Natural killer cell treated with Interleukin-12 subunit alpha and Interleukin-12 subunit beta and Interleukin-15 and Interleukin-18, amount 100 ng/mL, for 72 hours (primary cell): ENCODE measurements at places on chromosomes 7 and 10. TPM values are rescaled to one million over a fixed set of nuclear protein-coding genes. Genes with fewer than 3 reads are reported as not detected.

Gene FAM25G
- not detected for total RNA-seq

DNA sequence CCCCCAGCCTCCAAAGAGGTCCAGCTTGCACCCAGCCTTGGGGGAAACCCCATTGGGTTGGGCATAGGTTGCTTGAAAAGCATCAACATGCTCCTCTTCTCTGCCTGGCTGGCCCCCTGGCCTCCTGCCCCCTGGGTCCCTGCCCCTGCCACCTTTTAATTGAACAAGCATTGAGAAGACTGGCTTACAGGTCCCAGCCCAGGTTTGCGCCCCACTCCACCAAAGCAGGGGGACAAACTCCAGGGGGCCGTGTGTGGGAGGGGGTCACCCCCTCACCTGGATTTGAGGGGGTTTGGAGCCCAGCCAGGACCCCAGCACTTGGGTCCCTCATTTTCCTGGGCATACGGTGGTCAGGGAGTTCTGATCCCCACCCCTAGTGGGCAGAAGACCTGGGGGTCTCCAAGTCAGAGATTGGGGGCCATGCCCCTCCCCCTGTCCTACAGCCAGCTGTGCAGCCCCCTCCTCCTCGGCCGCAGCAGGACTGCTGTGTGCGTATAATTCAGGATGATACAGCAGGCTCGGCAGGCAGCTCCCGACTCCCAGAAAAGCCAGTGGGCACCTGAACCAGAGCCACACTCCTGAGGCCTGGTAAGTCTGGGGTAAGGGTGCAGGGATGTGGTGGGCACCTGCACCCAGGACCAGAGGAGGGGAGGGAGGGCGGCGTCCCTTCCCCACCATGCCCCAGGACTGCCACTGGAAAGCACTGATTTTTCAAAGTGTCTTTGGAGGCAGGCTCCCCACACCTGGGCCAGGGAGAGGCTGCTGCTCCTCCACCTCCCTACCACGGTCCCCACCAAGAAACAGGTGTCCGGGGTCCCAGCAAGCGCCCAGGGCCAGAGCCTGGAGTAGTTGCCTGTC, 1.7 kb downstream of the ELFN1 start:
- no peak overlapping the region for H3K4me3 ChIP-seq
- no peaks in the 10 kb centered on the region for H3K4me1 ChIP-seq
- peaks cover 8% of the 10 kb centered on the region for H3K27me3 ChIP-seq
- no peak for DNase-seq

DNA sequence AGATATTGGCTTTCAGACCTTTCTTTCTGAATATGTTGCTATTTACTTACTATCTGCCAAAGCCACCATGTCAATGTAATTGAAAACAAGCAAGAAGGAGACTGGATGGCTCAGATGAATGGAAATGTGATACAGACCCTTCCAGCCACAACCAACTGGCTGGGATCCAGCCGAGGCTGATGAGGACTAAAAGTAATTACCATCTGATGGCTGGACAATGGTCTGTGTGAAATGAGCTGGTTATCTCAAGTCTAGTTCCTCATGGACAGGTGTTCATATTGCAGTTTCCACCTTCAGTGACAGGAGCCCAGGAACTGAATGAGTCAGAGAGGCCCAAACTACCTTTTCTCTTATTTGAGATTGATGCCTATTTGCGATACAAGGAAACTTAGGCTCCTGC, 267.5 kb downstream of the GATA3 start:
- peaks cover 19% of the 10 kb centered on the region for H3K27me3 ChIP-seq
- peaks cover 19% of the 10 kb centered on the region for H3K4me1 ChIP-seq
- H3K27ac ChIP-seq: no peak overlapping the region
- no peaks in the 10 kb centered on the region for H3K36me3 ChIP-seq
- no peak overlapping the region for H3K4me3 ChIP-seq
- no peak for DNase-seq

DNA sequence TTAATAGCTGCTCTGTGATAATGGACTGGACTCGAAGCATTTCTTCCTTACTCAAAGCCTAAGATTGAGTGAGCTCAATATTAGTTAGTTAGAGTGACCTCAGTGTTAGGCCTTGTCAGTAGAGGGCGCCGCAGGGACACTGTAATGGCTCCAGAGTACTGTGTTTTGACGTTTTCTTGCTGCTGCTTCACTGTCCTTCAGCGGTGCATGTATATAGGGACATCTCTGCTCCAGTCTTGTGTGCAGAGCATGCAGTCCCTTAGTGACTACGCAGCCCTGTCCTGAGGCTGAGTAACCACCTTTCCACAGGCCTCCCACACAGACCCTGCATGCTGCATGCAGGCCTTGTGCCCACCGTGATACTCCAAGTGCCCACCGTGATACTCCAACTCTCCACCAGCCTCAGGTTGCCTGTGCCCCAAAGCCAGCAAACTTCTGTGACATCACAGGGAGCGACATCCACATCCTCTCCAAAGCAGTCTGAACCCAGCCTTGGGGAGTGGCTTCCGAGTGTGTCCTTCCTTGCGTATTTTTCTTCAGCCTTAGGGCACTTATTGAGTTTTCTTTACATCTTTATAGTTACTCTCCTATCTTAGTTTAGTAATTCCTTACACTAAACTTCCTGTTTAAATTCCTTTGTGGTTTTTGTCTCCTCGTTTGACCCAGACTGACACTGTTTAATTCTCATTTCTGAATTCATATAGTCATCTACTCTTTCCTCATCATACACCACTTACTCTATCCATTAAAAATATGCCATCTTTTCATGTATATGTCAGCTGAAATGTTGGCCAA, 118.2 kb downstream of the JAZF1 start:
- DNase-seq: peak; percentile 81
- no peak overlapping the region for H3K27ac ChIP-seq
- peak overlapping the region; percentile 1 for H3K4me3 ChIP-seq
- H3K27me3 ChIP-seq: no peaks in the 10 kb centered on the region
- no peaks in the 10 kb centered on the region for H3K36me3 ChIP-seq

Gene SLC25A28
- total RNA-seq: 58.7 TPM

Gene HELLS
- 251 TPM for total RNA-seq

GRCh38 chr10:61188691-61189090, 244.7 kb upstream of the RHOBTB1 start:
- no peak overlapping the region for H3K27ac ChIP-seq
- DNase-seq: no peak
- H3K36me3 ChIP-seq: no peaks in the 10 kb centered on the region
- H3K4me3 ChIP-seq: no peak overlapping the region

Gene AKR1B15
- total RNA-seq: not detected

GRCh38 chr10:45249978-45250693, 65.3 kb downstream of the OR13A1 start:
- peaks cover 6% of the 10 kb centered on the region for H3K4me1 ChIP-seq
- no peaks in the 10 kb centered on the region for H3K36me3 ChIP-seq
- DNase-seq: no peak
- peaks cover 30% of the 10 kb centered on the region for H3K27me3 ChIP-seq

- no peak overlapping the region for H3K27ac ChIP-seq
- H3K27me3 ChIP-seq: no peaks in the 10 kb centered on the region
- H3K4me3 ChIP-seq: no peak overlapping the region
- no peak for DNase-seq
- no peaks in the 10 kb centered on the region for H3K4me1 ChIP-seq
Observed at GRCh38 chr10:19651549-19651948, 164.7 kb upstream of the PLXDC2 start.

- H3K4me3 ChIP-seq: no peak overlapping the region
- no peak overlapping the region for H3K27ac ChIP-seq
- no peaks in the 10 kb centered on the region for H3K27me3 ChIP-seq
- H3K36me3 ChIP-seq: no peaks in the 10 kb centered on the region
- peaks cover 10% of the 10 kb centered on the region for H3K4me1 ChIP-seq
Observed at GRCh38 chr10:72744566-72744965, 52.6 kb downstream of the MCU start.

GRCh38 chr10:84177541-84178141, 4.0 kb downstream of the GPR15LG start:
- no peak overlapping the region for H3K4me3 ChIP-seq
- H3K27ac ChIP-seq: no peak overlapping the region
- peaks cover 6% of the 10 kb centered on the region for H3K4me1 ChIP-seq
- H3K27me3 ChIP-seq: no peaks in the 10 kb centered on the region

- H3K36me3 ChIP-seq: peaks cover 4% of the 10 kb centered on the region
- peaks cover 50% of the 10 kb centered on the region for H3K4me1 ChIP-seq
- no peaks in the 10 kb centered on the region for H3K27me3 ChIP-seq
- H3K4me3 ChIP-seq: no peak overlapping the region
Observed at GRCh38 chr10:43141421-43141820, 3.2 kb downstream of the CSGALNACT2 start.

DNA sequence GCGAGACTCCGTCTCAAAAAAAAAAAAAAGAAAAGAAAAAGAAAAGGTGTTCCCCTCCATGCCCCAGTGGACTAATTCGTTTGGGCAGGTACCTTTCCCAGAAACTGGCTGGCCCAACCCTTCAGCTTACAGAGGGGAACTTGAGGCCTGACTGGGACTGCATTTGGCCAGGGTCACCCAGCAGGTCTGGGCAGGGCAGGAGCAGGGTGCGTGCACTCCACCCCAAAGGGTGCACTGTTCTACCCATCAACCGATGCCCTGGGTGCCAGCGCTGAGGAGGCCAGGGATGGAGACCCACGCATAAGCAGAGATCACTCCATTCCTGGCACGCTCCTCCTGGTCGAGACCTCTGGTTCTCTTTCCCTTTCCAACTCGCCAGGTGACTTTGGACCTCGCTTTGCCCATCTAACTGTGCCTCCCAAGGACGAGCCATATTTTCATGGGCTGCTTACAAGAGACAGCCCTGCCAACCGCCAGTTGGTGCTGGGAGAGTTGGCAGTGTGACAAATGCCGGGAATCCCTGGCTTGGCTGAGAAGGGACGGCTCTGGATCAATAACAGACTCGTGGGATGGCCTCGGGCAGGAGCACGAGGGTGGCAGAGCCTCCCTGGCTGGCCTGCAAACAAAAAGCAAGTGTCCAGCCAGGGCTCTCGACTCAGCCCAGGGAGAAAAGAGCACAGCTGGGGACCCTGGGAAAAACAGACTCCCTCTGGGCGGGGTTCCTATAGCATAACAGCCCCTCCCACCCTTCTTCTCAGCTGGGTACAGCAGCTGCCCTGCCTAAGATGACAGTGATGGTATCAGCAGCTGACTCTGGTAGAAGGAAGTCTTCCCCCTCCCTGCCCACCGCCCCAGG, 7.9 kb downstream of the HSPB1 start:
- no peak overlapping the region for H3K27ac ChIP-seq
- no peak for DNase-seq
- no peak overlapping the region for H3K4me3 ChIP-seq
- no peaks in the 10 kb centered on the region for H3K36me3 ChIP-seq
- no peaks in the 10 kb centered on the region for H3K27me3 ChIP-seq

- no peaks in the 10 kb centered on the region for H3K36me3 ChIP-seq
- no peak for DNase-seq
- peaks cover 81% of the 10 kb centered on the region for H3K4me1 ChIP-seq
- peak overlapping the region; percentile 26 for H3K4me3 ChIP-seq
- no peaks in the 10 kb centered on the region for H3K27me3 ChIP-seq
Observed at GRCh38 chr10:125096371-125096770, 64.0 kb downstream of the CTBP2 start.

Gene HUS1
- total RNA-seq: 60.4 TPM

Gene PTPRZ1
- total RNA-seq: not detected

Gene AOAH
- 108 TPM for total RNA-seq

- no peak overlapping the region for H3K27ac ChIP-seq
- H3K36me3 ChIP-seq: peaks cover 6% of the 10 kb centered on the region
- H3K4me1 ChIP-seq: peaks cover 13% of the 10 kb centered on the region
- H3K27me3 ChIP-seq: peaks cover 26% of the 10 kb centered on the region
Observed at GRCh38 chr7:115475206-115475605, 553.3 kb downstream of the MDFIC start.

Gene MRLN
- not detected for total RNA-seq

GRCh38 chr10:124996854-124997215, 54.9 kb downstream of the ZRANB1 start:
- no peak for DNase-seq
- H3K27ac ChIP-seq: no peak overlapping the region
- no peaks in the 10 kb centered on the region for H3K36me3 ChIP-seq
- H3K4me1 ChIP-seq: peaks cover 12% of the 10 kb centered on the region

Gene PRKAR2B
- 4.7 TPM for total RNA-seq

Gene GIMAP8
- total RNA-seq: 13.7 TPM

DNA sequence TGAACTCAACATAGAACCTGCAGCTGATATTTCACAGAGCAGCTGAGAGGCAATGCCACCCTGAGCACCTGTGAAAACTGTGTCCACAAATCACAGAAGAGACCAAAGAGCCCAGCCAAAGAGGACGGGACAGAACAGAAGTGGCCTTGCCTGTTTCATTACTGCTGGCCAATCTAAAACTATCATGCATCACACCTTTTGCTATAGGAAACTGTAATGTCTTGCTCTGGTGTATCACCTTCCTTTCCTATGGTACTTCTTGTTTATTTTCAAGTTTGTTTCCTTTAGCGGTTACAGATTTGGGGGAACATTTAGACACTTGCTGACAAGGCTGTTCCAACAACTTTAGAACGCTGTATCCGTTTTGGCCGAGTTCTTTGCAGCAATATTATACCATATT, 80.3 kb downstream of the PIP4K2A start:
- H3K27ac ChIP-seq: peak overlapping the region; percentile 97
- no peak for DNase-seq
- H3K27me3 ChIP-seq: no peaks in the 10 kb centered on the region
- H3K36me3 ChIP-seq: peaks cover 7% of the 10 kb centered on the region
- H3K4me3 ChIP-seq: peak overlapping the region; percentile 80
